Fibroblast of villous mesenchyme (primary cell): ENCODE measurements at places on chromosomes 13 and 19. TPM values are rescaled to one million over a fixed set of nuclear protein-coding genes. Genes with fewer than 3 reads are reported as not detected.

GRCh38 chr13:28584873-28585381 is 74.0 kb upstream of the POMP start:
- DNase-seq, result peak; percentile 80

GRCh38 chr13:110306340-110306959 is 507 bp downstream of the COL4A1 start:
- peak; percentile 68 for DNase-seq

DNA sequence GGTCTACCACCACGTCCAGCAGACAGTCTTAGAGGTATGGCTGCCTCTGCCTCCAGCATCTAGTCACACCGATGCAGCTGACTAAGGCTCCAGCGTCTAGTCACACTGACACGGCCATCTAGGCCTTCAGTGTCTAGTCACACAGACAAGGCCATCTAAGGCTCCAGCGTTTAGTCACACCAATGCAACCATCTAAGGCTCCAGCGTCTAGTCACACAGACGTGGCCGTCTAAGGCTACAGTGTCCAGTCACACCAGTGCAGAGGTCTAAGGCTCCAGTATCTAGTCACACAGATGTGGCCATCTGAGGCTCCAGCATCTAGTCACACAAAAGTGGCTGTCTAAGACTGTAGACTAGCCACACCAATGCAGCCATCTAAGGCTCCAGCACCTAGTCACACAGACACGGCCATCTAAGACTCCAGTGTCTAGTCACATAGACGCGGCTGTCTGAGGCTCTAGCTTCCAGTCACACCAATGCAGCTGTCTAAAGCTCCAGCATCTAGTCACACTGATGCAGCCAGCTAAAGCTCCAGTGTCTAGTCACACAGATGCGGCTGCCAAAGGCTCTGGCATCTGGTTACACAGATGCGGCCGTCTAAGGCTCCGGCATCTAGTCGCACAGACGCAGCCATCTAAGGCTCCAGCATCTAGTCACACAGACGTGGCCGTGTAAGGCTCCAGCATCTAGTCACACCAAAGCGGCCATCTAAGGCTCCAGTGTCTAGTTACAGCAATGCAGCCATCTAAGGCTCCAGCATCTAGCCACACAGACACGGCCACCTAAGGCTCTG is 55.1 kb downstream of the KLF2 start:
- DNase-seq, result no peak

DNA sequence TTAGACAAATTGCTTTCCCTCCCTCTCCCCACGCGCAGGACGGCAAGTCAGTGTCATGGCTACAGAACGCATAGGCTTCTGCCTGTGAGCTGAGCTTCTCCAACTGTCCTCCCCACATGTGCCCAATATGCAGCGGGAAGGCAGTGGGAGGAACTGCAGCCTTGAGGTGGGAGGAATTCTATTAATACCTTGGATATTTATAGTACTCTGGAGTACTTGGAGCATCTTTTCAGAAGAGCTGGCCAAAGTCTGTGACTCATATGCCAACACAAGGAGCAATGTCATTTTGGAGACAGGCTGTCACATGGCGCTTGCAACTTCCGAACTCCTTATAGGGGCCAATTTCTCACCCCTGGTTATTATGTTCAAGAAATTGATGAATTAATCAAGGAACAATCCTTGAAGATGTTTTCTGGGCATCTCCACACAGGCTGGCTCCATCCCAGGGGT is 245.0 kb upstream of the SERP2 start:
- no peak for DNase-seq

GRCh38 chr19:38093154-38093553 is 130.9 kb downstream of the DPF1 start:
- DNase-seq, result no peak

DNA sequence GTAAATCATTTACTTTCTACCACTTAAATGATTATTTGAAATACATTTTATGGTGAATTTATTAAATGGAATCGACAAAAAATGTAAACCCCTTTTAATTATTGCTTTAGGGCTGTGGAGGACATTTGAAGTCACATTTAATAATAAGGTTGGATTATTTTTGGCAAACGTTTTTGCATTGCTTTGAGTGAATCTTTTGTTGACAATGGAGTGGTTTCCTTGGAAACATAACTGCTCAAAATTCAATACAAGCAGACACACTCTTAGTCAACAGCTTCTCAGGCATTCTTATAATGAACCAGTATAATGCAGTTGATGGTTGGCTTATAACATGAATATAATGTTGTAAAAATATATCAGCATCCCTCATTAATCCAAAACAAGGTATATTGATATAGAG is 104.7 kb downstream of the DCLK1 start:
- no peak for DNase-seq

DNA sequence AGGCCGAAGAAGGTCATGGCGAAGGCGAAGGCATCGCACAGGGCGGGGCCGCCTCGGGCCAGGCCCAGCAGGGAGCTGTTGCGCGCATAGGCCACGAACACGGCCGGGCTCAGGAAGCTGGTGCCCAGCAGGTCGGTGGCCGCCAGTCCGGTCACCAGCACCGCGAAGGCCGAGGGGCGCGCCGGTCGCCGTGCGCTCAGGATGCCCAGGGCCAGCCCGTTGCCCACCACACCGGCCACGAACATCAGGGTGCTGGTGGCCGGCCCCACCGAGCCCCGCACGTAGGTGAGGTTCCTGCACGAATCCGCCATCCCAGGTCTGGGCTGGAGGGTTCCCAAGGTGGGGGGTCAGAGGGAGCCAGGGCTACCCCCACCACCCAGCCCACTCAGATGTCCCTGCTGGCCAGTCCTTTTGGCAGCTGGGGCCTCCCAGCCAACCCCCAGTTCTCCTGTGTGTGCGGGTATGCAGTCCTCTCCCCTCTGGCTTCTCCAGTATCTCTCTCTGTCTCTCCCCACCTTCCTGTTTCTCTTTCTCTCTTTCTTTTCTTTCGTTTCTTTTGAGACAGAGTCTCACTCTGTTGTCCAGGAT is 880 bp downstream of the PTGIR start:
- DNase-seq, result no peak

DNA sequence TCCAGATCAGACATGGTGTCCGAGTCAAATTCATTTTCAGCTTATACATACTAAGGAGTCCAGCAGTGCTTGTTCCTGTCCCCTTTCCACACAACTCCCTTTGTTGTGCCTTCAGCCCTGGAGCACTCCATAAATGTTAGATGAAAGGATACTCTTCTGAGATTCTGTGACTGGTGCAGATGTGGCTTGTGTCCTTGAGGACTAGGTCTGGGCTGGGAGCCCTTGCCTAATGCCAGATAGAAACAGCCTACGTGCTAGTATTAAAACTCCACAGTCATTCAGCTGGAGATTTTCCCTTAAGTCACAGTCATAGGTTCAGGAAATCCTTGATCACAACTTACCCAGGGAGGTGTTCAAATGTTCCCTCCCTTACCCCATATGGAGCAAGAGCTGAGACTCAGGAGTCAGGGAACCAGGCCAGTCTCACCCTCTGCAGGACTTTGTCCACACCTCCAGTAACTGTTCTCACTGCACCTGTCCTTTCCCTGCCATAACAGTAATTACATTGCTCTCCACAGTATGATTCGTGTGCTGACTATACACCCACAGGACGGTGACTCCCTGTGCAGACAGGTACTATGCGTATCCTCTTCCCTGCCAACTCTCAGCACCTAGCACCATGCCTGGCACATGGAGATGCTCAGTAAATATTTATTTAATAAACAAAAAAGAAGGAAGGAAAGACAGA is 15.5 kb upstream of the SERPINE3 start:
- no peak for DNase-seq

PRDX2 gene
- 222 and 230 TPM in 2 replicates for total RNA-seq

SIGLEC11 gene
- total RNA-seq, result not detected in 2 replicates

RASIP1 gene
- 0.97 and 2.6 TPM in 2 replicates for total RNA-seq
